ENCODE measurements at places on chromosomes 11 and 22. TPM values are rescaled to one million over a fixed set of nuclear protein-coding genes. Genes with fewer than 3 reads are reported as not detected.

DNA sequence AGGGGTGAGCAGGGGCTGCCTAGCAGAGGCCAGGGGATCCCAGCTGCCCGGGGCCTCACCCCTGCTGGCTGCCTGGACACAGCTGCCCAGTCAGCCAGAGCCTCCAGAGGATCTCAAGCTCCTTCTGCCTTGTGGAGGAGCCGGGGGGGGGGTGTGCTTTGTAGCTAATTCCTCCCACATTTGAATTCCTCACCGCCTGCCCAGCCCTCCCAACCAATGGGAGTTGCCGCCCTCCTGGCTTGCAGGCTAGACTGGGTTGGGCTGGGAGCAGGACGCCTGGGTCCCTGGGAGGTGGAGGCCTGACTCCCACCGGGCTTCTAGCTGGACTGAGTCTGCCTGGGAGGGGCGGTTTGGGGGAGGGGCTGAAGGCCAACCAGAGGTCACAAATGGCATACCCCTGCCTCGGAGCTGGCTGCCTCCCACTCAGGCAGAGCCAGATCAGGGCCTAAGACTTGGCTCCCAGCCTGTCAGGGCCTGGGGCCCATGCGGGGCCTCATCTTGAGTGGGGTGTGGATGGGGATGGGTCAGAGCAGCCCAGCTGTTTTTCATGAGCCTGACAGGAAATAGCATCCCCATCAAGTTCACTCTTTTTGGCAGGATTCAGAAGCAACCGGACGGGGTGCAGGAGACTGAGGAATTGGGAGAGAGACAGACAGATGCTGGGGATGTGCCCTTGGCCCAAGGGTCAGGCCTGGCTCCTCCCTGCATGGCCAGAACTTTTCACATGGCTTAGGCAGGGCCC lies 29.2 kb upstream of the PDE2A start:
- DNase-seq, result no peak

- no peak for DNase-seq
Observed at GRCh38 chr11:30424844-30425243, 101.9 kb downstream of the ARL14EP start.

DNA sequence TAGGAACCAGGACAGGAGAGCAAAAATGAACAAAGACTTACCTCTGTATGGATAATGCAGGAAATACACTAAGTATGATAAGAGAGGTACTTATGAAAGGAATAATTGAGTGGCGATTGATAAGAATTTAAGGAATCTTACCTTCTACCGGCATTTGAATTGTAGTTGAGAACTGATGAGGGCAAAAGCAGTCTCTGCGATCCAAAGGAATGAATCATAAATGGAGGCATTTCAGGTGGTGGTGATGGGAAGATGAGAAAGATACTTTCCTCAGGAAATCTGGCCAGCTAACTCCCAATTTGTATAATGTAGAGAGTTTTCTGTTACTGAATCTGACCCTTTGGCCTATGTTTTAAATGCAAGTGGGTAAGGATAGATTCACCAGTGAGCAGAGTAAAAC lies 71.9 kb upstream of the C11orf87 start:
- DNase-seq, result no peak

DNA sequence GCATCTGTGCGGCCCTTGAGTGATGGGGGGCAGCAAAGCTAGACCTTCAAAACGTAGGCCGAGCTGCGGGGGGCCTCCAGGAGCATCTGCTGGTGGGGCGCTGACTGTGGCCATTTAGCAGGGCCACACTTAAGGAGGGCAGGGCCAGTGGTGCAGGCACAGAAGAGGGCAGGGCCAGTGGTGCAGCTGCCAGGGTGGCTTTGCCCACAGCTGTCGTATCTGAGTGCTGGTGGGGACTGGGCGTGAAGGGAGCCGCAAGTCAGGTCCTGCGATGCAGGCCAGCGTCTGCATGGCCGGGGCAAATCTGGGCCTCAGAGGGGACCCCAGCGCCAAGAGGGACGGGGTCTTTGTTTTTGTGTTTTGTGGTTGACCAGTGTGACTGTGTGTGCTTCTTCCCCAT lies 27.7 kb downstream of the RNH1 start:
- DNase-seq, result no peak

DNA sequence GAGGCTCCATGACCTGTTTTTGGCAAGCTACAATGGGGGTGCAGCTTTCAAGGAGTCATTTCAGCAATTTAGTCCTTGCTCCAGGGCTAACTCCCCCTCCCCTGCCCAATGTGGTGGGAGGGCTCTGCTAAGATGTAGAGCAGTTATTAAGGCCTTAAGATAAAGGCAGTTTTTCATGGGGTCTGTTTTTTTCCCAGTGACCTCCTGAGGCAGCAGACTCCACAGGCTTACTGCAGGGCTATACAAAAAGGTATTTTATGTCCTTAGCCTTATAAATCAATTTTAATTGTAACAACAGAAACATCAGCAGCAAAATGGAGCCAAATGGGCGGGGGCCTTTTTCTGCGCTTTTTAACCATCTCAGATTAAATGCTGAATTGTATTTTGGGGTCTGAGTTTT lies 192.3 kb downstream of the KIRREL3 start:
- no peak for DNase-seq

DNA sequence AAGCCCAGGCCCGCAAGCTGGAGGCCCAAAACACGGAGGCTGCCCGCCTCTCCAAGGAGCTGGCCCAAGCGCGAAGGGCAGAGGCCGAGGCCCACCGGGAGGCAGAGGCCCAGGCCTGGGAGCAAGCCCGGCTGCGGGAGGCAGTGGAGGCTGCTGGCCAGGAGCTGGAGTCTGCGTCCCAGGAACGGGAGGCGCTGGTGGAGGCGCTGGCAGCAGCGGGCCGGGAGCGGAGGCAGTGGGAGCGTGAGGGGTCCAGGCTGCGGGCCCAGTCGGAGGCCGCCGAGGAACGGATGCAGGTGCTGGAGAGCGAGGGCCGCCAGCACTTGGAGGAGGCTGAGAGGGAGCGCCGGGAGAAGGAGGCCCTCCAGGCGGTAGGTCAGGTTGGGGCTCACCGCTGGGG lies 4.8 kb downstream of the CCDC88B start:
- no peak for DNase-seq

DNA sequence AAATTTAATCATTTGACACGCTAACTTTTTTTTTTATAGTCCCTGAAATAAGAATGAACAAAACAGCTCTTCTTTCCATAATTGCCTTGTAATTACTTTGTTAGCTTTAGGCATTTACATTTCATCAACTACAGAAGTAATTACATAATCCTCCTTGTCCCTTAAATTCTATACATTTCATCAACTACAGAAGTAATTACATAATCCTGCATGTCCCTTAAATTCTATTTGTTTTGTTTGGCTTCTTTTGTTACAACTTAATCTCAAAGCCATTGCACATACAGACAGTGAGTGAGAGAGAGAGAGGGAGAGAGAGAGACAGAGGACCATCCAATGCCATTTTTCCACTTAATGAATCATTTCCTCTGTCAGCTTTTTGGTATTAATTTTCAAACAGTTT lies 873.2 kb downstream of the METTL15 start:
- no peak for DNase-seq

- DNase-seq, result no peak
Observed at GRCh38 chr11:76764941-76765665, 18.1 kb upstream of the TSKU start.

- DNase-seq, result no peak
Observed at GRCh38 chr11:19561011-19561410, 151.6 kb upstream of the NAV2 start.

The TSSK2 gene
- not detected for total RNA-seq

The SCN3B gene
- not detected for total RNA-seq

The OR5D16 gene
- not detected for total RNA-seq

The CD3E gene
- 364 TPM for total RNA-seq

The SLC22A6 gene
- total RNA-seq, result not detected

The MS4A4E gene
- total RNA-seq, result not detected

All from activated naive CD8-positive, alpha-beta T cell treated with anti-CD3 and anti-CD28 coated beads for 36 hours (primary cell).